Epithelial cell of prostate (primary cell): ENCODE measurements at places on chromosomes 3 and 15.

GRCh38 chr3:123778525-123778924, 105.6 kb downstream of the MYLK start:
- no peak for DNase-seq

DNA sequence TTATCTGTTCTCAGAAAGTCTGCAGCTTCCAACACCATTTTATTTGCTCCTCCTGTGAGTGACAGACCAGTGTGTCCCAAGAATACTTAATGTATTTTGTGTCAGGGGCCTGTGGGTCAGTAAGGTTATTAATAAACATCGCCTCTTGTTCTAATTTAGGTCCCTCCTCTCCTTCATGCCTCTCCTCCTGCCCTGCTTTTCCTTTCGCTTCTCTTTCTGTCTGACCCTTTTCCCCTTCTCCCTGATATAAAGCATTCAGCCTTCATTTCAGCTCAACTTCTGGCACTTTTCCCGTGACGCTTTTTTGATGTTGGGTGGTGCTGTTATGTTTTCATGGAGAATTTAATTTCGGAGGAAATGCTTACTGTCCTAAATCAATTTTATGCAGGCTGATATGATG, 29.7 kb upstream of the NR2F2 start:
- DNase-seq, result no peak

DNA sequence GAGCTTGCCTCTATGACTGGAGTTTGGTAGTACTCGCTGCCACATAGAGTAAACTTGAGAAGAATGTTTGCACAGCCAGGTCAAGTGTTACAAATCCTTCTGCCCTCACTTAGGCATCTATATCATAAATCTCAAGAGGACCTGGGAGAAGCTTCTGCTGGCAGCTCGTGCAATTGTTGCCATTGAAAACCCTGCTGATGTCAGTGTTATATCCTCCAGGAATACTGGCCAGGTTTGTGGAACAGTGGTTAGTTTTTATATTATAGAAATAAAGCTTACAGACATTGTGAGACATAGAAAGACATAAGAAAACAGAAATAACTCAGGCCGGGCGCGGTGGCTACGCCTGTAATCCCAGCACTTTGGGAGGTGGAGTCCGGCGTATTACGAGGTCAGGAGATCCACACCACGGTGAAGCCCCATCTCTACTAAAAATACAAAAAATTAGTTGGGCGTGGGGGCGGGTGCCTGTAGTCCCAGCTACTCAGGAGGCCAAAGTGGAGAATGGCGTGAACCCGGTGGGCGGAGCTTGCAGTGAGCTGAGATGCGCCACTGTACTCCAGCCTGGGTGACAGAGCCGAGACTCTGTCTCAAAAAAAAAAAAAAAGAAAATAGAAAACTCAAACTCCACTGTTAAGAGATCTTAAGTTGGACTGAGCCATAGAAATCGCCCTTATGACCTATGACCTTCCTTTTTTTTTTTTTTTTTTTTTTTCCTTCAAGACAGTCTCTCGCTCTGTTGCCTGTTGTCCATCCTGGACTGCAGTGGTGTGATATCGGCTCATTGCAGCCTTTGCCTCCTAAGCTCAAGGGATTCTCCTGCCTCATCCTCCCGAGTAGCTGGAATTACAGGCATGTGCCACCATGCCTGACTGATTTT, 2.2 kb downstream of the RPSA start:
- DNase-seq, result no peak

DNA sequence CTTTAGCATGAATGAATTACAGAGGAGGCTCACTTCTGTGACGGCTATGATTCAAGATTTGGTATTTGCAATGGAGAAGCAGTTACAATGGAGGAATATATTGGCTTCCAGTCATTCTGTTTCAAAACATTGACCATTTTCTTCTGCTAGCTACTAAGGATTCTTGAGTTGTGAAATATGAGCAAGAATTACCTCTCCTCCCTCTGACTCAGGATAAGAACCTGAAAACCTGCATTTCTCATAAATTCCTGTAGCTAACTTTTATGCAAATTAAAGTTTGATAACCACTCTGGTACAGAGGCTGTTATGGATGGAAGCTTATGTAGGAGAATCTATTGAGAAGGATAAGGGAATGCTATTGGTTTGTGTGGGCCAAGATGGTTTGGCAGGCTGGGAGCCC, 84.1 kb upstream of the MYRIP start:
- DNase-seq, result no peak

- DNase-seq, result no peak
Measured at GRCh38 chr3:27610800-27611525, 111.2 kb downstream of the EOMES start.
